ENCODE measurements at places on chromosomes 2 and 18.
A peak's percentile ranks its signal among the peaks of the same experiment; 100 is the strongest.

GRCh38 chr2:152425765-152426727, 91.1 kb downstream of the FMNL2 start:
- no peak for DNase-seq

- DNase-seq = peak; percentile 77
Observed at GRCh38 chr2:187453078-187453641, 5.1 kb upstream of the CALCRL start.

DNA sequence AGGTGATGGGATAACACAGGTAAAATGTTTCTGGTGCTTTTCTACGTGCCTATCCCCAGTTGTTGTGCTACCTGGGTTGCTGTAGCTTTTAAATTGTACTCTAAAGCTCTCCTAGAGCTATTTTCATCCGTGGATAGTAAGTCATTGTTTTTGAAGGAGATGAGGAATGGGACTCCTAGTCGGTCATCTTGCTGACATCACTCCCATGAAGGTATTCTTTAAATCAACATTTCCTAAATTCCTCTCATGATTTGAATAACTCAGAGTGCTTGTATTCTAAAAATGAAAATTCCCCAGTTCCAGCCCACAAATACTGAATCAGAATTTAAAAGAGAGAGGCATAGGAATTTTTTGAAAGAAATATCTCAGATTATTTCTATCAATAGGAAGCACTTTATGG, 44.3 kb downstream of the CCDC148 start:
- no peak for DNase-seq

GRCh38 chr2:118492335-118492734, 355.1 kb downstream of the EN1 start:
- no peak for DNase-seq

GRCh38 chr2:172062402-172063004, 22.8 kb upstream of the DLX1 start:
- no peak for DNase-seq

GRCh38 chr2:67848551-67849285, 214.1 kb downstream of the C1D start:
- DNase-seq = no peak

GRCh38 chr2:25692143-25692542, 18.8 kb upstream of the DTNB start:
- no peak for DNase-seq

GRCh38 chr2:99662761-99663341, 173.0 kb upstream of the REV1 start:
- DNase-seq = peak; percentile 82

DNA sequence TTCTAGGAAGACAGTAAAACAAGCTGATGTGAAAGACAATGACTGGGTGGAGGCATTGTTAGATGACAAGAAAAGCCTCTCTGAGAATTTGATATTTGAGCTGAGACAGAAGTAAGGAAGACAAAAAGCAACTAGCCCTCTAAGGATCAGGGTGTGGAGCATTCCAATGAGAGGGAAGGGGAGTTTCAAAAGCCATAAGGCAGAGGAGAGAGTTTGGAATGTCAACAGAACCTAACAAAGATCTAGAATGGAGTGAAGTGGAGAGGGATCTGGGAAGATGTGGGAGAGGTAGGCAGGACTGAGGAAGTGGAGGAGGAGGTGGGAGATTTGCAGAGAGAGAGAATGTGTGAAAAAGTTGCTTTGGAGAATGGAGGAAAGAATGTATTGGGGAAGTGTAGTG, 17.3 kb upstream of the ASXL2 start:
- DNase-seq = no peak

- no peak for DNase-seq
Observed at GRCh38 chr2:37563375-37564015, 107.9 kb downstream of the CDC42EP3 start.

- peak; percentile 79 for DNase-seq
Observed at GRCh38 chr2:44952143-44952805, 10.8 kb downstream of the SIX3 start.

DNA sequence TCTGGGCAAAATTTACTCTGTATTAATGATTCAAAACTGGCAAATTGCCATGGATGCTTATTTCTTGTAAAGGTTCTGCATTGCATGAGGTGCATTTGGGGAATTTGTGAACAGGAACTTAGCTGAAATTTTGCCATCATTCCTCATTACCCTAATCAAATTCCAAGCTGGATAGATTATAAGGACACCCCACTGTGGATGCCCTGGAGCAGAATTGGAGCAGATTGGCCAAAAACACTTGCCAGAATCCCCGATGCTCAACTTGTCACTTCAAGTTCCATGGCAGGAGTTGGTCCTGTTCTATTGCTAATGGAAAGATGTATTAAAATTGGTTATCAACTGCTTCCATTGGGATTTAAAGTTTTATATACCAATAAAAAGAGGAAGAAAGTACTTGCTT, 237.9 kb downstream of the CCDC102B start:
- DNase-seq = peak; percentile 63

GRCh38 chr2:72425996-72426395, 278.3 kb upstream of the CYP26B1 start:
- no peak for DNase-seq

- DNase-seq = no peak
Observed at GRCh38 chr2:195648787-195649186, 8.2 kb upstream of the SLC39A10 start.

DNA sequence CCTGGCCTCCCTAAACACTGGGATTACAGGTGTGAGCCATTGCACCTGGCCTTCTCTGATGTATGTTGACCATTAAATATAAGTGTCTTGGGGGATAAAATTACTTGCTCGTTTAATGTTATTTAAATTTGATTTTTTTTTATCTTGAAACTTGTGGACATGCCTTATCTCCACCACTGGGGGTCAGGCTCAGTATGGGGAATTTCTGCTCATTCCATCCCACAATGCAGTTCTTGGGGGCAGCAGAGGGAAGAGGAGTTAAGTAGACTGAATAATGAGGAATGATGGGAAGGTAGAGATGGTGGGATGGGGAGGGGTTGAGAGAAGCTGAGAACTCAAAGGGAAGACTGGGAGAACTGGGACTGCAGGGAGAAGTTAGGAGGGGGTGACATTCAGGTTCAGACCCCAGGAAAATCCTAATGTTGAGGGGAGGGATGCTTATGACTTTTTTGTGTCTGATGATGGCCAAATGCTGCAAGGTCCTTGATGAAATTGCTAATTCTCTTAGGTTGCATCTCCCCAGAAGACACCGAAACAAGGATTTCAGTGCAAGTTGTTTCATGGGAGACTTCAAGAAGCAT, 174.2 kb downstream of the MIB1 start:
- no peak for DNase-seq

- no peak for DNase-seq
Observed at GRCh38 chr2:238107525-238108422, 7.6 kb downstream of the ESPNL start.

- DNase-seq = no peak
Observed at GRCh38 chr18:58756148-58756547, 84.9 kb downstream of the MALT1 start.

DNA sequence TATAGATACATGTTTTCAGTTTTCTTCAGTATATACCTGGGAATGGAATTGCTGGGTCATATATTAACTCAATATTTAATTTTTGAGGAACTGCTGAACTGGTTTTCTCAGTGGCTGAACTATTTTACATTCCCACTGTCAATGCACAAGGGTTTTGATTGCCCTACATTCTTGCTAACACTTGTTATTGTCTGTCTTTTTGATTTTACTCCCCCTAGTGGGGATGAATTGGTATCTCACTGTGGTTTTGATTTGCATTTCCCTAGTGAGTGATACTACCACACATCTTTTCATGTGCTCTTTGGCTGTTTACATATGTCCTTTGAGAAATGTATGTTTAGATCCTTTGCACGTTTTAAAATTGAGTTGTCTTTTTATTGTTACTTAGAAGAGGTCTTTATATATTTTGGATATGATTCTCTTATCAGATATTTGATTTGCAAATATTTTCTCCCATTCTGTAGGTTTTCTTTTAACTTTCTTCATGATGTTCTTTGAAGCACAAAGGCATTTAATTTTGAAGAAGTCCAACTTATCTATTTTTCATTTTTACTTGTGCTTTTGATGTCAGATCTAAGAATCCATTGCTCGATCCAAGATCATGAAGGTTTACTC, 36.2 kb downstream of the ASB1 start:
- peak; percentile 15 for DNase-seq

GRCh38 chr2:72718876-72719275, 107.0 kb downstream of the EXOC6B start:
- DNase-seq = no peak

- no peak for DNase-seq
Observed at GRCh38 chr2:234100686-234101085, 50.2 kb downstream of the SPP2 start.

GRCh38 chr2:236712304-236712703, 142.7 kb downstream of the ACKR3 start:
- no peak for DNase-seq

Measured in brain (organoid and tissue), 16 donors.